ENCODE measurements at places on chromosomes 2 and 18. TPM values are rescaled to one million over a fixed set of nuclear protein-coding genes. Genes with fewer than 3 reads are reported as not detected.

CD8B2 gene
- total RNA-seq = not detected

SFXN5 gene
- total RNA-seq = 2.1 TPM

XRCC5 gene
- total RNA-seq = 61.2 TPM

NMUR1 gene
- 0.41 TPM for total RNA-seq

C2orf80 gene
- total RNA-seq = not detected

GEN1 gene
- 7.4 TPM for total RNA-seq

PID1 gene
- total RNA-seq = 38.8 TPM

GCC2 gene
- total RNA-seq = 61.9 TPM

GALR1 gene
- not detected for total RNA-seq

UGT1A4 gene
- total RNA-seq = not detected

SP5 gene
- total RNA-seq = 1.0 TPM

CKAP2L gene
- 8.8 TPM for total RNA-seq

CPO gene
- total RNA-seq = not detected

CRYGD gene
- not detected for total RNA-seq

AOX1 gene
- total RNA-seq = 52.6 TPM

DLX2 gene
- not detected for total RNA-seq
